ENCODE measurements at places on chromosomes 1 and 21.
A peak's percentile ranks its signal among the peaks of the same experiment; 100 is the strongest.

DNA sequence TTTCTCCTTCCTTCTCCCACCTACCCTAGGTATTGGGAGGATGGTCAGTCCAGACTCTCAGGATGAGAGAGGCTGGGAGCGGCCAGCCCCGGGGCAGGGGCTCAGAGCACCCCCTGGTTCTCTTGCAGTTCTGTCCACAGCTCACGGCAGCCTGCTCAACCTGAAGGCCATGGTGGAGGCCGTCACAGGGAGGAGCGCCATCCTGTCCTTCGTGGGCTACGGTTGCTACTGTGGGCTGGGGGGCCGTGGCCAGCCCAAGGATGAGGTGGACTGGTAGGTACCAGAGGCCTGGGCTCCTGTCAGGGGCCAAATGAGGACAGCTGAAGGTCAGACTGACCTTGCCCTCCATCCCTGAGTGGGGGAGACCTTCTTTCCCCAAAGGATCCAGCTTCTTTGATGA, 4.2 kb downstream of the PLA2G2F start:
- DNase-seq, result no peak

DNA sequence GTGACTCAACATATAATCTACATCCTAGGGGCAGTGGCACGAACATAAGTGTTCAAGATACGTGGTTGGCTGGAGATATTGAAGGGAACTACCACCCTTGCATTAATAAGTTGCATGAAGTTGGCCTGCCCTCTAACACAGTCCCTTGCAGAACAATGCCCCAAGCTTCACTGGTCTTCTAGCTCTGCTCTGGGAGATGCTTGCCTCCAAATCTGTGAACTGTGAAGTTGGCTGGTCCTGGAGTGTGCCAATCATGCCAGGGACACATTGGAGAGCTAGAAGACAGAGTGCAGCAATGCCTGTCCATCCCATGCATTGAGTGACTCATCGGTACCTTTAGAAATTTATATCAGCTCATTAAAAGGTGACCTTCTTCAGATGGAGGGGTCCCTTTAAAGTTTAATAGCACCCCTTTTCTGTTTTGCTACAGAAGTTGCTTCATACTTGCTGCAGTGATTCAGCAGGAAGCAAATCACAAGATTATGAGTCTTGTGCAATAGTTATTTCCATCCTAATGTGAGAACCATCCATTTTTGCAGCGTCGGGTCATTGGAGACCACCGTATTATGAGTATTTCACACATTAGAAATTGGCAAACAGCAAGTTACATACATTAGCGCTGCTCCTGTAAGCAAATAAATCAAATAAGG, 55.2 kb upstream of the KAZN start:
- DNase-seq, result no peak

DNA sequence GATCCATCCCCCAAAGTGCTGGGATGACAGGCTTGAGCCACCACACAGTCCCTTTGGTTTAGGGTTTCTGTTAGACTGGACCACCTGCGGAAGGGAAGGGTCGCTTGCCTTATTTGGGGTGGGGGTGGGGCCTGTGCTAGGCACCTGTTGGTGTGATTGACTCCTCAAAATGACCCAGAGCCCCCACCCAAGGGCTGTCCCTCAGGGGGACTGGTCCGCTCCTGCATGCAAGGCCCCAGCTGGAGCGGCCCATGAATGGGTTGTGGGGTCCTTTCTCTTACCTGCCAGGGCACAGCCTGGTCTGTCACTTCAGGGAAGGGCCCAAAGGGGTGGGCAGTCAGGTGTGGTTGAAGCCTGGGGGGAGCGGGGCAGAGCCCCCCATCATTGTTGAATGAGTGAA, 1.8 kb upstream of the CSTB start:
- no peak for DNase-seq

DNA sequence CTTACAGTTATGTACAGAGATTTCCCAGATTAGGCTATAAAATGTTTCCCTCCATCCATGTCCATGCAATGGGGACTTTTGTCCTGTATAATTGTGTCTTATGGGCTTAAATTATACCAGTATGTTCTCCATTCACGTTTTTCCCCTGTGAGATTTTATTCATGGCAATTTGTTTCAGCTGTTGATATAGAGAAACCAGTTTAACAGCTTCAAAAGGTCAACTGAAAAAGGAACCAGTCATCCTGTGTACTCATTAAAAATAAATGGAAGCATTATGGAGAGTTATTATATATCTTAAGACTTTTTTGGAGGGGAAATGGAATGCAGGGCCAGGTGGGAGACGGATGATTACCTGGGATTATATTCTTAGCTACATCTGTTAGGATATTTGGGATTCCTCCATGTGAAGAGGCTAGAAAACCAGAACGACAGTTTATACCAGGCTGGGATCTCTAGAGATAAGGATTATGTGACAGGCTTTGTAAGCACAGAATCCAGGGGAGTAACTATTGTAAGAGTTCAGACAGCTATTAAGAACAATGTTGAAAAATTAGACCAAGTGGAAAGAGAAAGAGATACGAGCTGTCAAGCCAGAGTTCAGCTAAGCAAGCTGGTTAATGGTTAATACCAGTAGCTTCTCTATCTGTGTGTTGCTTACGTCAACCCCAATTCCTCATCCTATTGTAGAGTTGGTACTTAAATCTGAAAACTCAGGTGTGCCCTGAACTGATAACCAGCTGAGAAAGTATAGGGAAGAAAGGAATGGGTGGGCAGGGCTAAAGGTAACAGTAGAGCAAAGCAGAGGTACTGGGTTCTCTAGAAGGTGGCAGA, 12.4 kb upstream of the ZNF697 start:
- no peak for DNase-seq

DNA sequence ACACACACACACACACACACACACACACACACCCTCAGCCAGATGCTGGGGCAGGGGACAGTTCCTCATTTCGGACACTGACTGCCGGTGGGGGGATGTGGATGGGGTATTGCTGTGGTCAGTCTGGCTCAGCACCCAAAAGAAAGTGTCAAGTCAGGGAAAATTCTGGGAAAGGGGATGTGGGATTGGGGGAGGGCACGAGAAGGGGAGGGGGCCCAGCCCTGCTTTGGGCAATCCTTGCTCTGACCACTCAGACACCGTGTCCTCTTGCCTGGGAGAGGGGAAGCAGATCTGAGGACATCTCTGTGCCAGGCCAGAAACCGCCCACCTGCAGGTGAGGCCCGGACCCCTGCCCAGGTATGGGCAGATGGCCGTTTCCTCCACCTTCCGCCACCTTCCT, at the start of gene C1QC:
C1QC (plus strand) TSS at position 253 of the 400 bp plus-strand sequence. CDS start 391 bp downstream, outside the sequence.
- no peak for DNase-seq

DNA sequence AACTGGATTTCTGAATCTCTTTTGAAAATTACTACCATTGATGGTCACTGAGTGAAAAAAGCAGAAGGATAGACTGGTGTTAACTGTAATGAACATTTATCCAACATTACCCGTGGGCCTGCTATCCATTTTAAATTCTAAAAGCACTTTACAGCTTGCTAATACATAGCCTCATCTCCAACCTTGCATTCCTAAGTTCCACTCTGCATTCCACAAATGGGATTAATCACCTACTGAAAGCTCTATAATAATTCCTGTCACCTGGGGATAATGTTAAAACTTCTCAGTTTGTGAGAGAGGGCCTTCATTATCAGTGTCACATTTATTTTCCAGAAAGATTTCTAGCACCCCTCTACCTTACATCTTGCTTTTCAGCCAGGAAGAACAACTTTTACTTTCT, 38.2 kb downstream of the PTPRC start:
- DNase-seq, result no peak

DNA sequence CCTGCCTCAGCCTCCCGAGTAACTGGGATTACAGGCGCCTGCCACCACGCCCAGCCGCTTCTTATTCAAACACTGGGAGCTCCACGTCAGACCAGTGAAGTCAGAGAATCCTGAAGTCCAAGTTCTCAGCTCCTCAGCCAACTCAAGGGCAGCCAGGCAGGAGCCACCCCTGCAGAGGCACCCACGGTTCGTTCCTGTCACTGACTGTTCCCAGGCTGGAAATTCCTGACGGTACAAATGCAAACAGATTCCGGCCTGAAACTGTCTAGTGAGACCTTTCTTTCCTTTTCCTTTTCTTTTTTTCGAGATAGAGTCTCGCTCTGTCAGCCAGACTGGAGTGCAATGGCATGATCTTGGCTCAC, 11.7 kb downstream of the SLC35E2B start:
- no peak for DNase-seq

GRCh38 chr1:203361945-203362719, 11.2 kb upstream of the FMOD start:
- peak; percentile 36 for DNase-seq

- no peak for DNase-seq
Measured at GRCh38 chr21:44902268-44903049, 18.2 kb downstream of the ITGB2 start.

DNA sequence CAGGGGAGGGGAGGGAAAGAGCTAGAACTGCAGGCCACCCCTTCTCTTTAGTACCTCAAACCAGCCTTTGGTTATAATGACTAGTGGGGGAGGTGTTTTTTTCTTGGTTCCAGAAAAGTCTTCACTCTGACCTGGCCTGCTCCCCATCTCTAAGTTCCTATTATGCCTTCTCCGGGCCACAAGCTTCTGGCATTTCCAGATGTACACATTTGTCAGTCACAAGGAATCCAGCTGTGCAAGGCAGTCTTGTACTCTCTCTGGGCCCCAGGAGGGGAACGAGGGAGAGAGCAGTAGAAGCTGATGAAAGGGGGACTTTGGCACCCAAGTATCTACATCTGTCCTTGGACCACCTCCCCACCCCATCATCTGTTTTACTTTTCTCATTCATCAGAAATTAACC, 2.7 kb upstream of the FALEC start:
- peak; percentile 44 for DNase-seq

- peak; percentile 67 for DNase-seq
Measured at GRCh38 chr1:169914531-169914930, 20.8 kb upstream of the SCYL3 start.

GRCh38 chr1:227919906-227920305, 27.8 kb downstream of the WNT9A start:
- DNase-seq, result no peak

DNA sequence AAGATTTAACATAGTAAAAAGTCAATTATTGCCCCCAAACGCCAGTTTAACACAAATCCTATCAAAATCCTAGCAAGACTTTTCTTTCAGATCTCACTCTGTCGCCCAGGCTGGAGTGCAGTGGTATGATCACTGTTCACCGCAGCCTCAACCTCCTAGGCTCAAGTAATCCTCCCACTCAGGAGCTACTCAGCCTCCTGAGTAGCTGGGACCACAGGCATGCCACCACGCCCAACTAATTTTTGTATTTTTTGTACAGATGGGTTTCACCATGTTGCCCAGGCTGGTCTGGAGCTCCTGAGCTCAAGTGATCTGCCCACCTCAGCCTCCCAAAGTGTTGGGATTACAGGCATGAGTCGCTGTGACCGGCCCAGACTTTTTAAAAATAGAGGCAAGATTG, 4.8 kb downstream of the SNIP1 start:
- no peak for DNase-seq

DNA sequence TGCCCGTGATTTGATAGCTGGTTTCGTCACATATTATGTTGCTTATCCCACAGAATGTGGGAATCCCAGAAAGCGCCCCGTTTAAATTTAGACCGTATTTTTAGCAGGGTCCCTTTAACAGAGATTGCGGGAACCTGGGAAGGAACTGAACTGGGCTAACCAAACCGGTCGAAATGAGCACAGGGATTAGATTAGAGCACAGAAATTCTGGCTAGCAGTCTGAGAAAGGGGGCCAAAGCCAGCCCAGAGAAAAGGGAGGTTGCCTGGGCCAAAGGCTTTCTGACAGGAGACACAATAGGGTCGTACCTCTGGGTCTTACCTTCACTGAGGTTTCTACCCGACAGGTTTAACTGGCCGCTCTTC, 327 bp downstream of the LRRC40 start:
- no peak for DNase-seq

DNA sequence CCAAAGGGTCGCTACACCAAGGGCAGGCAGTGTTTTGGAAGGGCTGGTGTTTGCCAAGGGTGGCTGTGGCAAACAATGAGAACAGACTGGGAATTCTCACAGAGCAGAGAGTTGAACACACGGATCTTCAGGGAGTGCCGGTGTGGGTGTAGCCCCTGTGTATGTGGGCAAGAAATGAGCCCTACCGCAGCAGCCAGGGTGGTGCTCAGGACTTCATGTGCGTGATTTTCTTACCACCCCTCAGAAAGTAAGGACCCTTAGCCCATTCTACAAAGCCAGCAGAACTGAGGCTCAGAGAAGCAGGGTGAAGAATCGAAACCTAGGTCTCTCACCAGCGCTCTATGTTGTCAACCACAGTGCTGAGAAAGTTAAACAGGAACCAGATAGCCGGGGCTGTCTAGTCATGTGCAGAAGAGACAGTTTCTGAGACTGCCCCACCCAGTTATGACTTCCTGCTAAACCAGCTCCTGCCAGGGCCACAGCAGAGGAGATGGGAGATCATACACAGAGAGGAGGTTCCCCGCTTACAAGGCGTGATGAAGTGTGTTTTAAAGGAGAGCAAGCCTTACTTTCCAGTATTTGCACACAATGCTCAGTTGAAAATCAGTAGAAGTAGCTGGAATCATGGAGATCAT, 21.9 kb upstream of the MORC3 start:
- DNase-seq, result no peak

DNA sequence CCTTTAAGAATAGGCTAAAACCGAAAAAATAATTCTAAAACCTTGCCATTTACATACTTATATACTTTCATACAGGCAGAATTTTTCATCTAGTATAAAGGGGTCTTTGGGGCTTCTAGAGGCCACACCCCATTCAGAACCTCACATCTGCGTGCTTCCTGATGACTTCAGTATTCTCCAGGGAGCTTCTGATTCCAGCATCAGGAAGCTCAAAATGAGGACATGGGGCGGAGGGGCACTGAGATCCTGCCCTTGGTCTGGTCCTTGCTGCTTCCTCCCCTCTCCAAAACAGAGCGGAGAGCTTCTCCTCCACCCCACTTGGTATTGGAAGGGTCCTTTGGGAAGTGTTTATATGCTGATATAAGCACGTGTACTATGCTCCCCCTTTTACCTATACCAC, 13.8 kb downstream of the PAX7 start:
- no peak for DNase-seq

GRCh38 chr1:27879374-27880082, 7.2 kb downstream of the THEMIS2 start:
- DNase-seq, result no peak

DNA sequence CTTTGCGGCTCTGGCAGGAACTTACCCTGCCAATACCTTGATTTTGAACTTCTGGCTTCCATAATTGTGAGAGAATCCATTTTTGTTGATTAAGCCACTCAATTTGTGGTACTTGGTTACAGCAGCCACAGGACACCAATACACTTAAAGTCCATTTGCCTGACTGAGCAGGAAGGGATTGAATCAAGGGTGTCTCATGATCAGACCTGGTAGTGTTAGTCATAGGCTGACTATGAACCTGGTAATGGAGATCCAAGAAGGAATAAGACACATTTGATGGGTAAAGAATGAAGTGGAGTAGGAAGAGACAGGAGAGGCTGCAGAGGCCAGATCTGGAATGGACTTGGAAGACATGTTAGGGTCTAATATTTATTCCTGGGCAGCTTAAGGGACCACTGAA, 31.2 kb upstream of the MAP1LC3C start:
- DNase-seq, result no peak

DNA sequence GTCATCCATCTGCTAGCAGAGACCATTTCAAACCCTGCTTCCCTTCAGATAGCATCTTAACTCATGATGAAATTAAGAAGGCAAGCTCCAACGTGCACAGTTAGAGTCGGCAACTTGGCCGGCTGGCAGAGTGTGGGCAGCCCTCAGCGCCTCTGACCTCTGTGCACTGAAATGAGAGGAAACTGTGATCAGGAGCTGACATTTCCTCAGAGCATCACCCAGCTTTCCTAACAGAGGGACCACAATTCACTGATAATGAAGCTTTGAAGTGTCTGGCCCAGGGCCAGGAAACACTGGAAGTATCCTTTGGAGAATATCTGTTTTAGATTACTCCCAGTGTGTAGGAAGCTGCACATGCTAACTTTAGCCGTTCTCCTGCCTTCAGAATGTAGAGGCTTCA, 145.0 kb upstream of the ZC3H11B start:
- DNase-seq, result no peak
